ENCODE measurements at places on chromosomes 13 and 19.

- DNase-seq: no peak
Measured at GRCh38 chr13:110719036-110719710, 5.7 kb downstream of the ING1 start.

DNA sequence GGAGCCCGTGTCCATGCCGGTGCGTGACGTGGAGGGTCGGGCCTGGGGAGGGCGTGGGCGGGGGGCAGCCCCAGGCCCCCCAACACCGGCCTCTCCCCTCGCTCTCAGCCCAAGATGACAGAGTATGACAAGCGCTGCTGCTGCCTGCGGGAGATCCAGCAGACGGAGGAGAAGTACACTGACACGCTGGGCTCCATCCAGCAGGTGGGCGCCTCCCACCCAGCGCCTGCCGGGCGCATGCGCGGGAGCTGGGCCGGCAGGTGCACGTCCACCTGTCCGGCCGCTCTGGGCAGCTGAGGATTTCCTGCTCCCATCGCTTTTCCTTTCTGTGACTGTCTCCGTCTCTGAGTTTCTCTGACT lies 49.8 kb downstream of the VAV1 start:
- DNase-seq: no peak

- DNase-seq: no peak
Measured at GRCh38 chr13:54433493-54434206, 1405.0 kb downstream of the OLFM4 start.

DNA sequence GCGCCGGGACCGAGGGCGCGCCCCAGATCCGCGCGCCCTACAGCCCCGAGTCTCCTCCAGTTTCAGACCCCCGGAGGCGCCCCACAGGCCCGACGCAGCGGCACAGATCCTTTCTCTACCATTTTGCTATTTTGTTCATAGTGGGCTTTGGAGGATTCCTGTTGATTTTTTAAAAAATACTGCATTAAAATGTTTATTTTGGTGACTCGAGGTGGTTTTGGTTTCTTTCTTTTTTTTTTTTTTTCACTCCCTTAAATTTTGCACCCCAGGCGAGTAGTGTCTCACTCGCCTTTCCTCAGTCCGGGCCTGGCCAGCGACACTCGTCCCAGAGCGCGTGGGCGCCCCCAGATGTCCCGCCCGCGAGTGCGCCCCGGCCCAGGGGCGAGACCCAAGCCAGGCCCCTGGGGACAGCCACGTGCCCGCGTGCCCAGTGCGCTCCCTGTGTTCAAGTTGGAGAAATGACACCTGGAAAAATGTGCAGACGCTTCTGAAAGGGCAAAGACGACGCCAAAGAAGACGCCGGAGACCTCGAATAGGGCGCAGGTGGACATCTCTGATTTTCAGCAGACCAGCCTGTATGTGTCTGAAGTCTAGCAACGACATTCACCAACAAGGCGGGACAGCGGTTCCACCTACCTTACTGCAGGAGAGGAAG lies 471 bp upstream of the INSR start:
- DNase-seq: no peak

DNA sequence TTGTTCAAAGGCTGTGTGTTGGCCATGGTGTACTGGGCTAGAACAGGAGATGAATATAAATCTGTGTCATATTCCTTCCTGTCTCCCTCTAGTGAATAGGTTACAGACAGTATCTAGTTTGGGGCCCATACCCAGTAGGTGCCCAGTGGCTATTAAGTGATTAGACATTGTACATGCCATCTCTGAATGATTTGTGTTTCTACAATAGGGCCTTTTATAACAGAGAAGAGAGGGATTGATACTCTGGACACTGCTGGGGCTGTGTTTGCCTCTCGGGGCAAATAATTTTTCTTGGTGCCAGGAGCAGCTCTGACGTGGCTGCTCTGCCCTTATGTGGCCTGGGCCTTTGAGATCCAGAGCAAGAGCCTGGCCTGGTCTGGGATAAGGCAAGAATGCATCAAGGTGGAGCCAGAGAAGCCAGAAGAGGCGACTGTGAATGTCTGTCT lies 403.1 kb downstream of the SPRY2 start:
- no peak for DNase-seq

GRCh38 chr13:99686157-99686572 lies 184.9 kb downstream of the TM9SF2 start:
- DNase-seq: no peak
